HCEC 1CT (cell line): ENCODE measurements at places on chromosomes 16 and 17.

DNA sequence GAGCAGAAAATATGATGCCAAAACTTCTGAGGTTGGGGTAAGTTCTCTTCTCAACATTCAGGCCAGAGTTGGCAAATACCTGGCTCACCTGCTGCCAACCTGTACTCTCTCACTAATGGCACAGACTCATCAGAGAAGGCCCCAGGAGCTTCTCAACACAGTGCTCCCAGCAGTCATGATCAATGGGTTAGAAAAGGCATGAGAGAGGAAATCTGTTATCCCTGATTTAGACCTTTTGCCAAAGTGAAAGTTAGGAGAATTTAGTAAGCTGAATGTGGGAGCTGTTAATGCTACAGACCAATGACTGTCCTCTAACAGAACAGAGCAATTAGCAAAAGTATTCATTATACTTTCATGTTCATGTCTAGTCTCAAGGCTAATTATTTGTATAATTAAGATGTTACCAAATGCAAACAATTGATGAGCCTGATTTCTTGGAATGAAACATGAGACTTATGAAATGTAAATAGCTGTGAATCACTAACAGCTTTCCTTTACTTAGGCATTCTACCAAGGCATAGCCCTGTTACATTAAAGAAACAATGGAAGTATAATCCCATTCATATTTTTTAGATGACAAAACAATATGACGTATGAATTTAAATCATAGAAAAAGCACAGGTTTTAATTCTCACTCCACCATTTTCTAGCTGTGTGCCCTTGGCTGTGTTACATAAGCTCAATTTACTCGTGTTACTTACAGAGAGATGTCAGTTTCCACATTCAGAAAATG lies 68.7 kb upstream of the MARCHF10 start:
- DNase-seq, result peak; percentile 69

DNA sequence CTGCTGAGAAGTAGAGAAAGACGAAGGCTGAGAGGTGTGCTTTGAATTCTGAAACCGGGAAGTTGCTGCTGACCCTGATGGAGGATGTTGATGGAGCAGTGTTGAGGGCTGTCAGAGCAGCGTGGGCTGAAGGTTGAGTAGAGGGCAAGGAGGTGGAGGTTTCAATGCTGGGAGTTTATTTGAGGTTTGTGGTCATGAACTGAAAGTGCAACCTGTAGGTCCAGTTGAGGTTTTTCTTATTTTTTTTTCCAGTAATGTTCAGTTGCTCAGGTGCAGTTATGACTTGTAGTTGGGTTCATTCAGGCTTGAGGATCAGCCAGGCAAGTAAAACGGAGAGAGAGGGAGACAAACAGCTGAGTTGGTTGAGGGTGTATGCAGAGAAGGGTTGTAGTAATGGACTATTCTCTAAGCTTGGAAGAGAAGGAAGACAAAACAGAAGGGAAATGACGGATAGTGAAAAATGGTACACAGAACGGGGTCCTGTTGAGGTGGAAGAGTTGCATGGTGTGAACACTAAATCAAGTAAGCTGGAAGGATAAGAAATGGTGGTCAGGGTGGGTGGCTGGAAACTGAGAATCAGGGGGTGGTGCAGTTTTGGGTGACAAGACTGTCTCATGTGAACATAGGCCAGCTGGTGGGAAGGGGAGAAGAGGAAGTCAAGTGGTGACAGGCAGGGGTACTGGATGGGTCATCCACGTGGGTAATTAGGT lies 8.7 kb upstream of the UBE2G1 start:
- DNase-seq, result no peak

DNA sequence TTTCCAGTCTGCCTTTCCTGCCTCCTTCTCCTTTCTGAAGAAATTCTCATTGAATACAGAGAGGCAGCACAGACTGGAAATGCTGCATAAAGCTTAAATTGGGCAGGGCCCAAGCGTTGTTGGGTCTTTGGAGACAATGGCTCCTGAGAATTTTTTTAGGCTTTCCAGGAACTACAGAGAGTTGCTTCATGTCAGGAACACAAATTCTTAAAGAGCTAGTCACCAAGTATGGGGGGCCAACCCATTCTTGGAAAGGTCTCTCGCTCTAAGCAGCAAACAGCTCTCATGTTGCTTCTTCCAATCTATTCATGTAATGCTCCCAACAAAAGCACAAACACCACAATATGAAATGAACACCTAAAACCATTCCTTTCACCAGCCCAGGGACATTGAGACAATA lies 6.9 kb downstream of the HNF1B start:
- DNase-seq, result peak; percentile 52

GRCh38 chr16:85735225-85735635 lies 15.7 kb downstream of the C16orf74 start:
- DNase-seq, result no peak

DNA sequence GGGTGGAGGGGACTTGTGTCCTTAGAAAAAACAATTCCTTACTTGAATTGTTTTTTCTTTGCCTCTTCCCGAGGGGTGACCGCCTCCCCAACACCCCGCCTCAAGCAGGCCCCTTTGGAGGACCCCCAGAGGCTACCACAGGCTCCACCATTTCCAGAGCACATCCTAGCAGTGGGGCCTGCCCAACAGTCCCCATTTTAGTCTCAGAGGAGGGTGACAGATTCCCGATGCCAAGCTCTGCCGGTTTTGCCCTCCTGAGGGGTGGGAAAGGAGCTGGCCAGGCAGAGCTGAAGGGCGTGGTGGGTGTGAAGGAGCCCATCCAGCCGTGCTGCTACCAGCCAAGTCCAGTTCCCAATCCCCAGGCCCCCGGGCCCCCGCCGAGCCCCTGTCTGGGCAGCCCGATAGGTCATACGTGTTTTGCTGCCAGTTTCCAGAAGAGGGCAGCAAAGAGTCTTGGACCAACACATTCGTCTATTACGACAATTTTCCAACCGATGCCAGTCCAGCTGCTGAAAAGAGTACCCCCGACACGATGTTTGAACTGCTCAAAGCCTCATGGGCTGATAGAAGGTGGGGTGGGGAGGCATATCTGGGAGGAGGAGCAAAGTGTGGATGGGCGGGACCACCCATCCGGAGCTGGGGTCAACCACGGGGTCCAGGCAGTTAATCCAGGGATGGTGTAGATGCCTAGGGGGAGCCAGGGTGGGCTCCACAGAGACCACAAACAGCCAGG lies 18.8 kb upstream of the GAA start:
- DNase-seq, result peak; percentile 66

DNA sequence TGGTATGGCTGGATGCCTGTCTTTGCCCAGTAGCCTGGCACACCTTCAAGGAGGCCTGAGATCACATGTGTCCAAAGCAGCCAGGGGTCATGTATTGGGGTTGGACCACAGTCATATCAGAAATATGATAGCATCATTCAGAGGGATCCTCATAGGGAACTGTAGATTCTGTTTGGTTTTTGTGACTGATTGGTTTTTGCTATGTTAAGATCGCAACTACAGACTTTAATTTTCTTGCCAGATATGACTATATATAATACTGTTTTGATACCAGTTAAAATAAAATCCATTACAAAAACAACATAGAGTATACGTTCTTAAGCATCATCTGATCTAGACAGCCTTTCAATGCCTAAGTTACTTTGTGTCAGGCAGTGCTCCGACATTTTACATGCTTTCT lies 11.8 kb upstream of the SMPD3 start:
- no peak for DNase-seq

- peak; percentile 9 for DNase-seq
Measured at GRCh38 chr16:30485818-30486436, 13.4 kb downstream of the ITGAL start.

GRCh38 chr17:81179220-81179619 lies 13.2 kb upstream of the AATK start:
- no peak for DNase-seq

- DNase-seq, result no peak
Measured at GRCh38 chr16:73504591-73505575, 457.0 kb upstream of the ZFHX3 start.

- peak; percentile 79 for DNase-seq
Measured at GRCh38 chr16:4474192-4474961, at the start of gene NMRAL1. NMRAL1 (minus strand) TSS chr16:4474625; CDS start chr16:4474132, 493 bp downstream.

DNA sequence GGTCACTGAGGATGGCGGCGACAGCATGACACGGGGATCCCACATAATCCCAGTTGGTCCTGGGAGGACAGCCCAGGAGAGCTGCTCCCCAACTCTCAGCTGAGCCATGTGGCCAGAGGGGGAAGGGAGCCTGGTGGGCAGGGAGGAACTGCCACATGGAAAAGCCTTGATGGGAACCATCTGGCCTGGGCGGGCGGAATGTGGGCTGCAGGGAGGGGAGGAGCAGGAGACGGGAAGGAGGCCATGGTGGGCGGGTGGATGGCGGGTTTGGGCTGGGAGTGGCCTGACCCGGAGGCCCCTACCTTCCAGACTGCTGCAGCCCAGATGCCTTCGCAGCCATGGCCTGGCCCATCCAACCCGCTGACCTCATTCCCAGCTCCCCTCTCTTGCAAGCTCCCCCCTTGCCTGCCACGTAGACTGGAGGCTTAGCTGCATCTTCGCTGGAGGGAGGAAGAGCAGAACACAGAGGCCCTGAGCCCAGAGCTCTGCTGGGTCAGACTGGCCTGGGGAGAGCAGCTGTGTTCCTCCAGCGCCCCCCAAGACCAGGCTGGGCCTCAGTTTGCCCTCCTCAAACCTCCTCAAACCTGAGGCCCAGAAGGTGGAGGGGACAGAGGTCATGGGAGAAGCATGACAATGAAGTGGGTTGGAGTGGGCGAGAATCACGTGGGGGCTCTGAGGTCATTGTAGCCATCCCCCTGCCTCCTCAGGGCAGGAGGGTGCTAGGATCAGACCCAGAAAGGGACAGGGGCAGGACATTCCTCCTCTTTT lies 8.2 kb upstream of the COL1A1 start:
- peak; percentile 100 for DNase-seq

- DNase-seq, result no peak
Measured at GRCh38 chr17:55996826-55997225, 156.4 kb upstream of the ANKFN1 start.

DNA sequence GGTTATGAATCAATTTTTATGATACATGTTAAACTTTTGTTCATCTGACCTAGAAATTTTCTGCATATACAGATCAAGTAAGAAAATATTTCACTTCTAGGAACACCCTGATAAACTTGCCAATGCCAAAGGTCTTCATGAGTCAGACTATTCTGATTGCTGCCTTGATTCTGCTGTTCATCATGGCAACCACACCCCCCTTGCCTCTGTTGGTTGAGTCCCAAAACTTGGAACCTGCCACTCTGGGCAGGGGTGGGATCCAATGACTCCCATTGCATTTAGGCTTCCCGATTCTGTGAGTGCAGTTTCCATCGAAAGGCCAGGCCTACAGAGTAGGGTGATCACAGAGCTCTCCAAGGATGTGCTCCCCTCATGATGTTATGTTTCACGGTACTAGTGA lies 15.8 kb upstream of the TENT4B start:
- DNase-seq, result no peak

DNA sequence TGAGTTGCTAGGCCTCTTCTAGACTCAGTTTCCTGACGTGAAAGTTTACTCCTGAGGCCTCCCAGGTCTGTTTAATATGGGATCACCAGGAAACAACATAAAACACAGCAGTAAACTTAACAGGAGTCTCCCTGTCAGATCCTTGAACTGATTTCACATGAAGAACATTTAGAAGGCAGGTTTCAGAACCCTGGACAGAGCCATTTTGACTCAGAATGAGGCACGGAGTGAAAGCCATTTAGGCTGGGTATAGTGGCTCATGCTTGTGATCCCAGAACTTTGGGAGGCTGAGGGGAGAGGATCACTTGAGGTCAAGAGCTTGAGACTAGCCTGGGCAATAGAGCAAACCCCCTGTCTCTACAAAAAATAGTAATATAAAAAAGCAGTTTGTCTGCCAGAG lies 289.1 kb downstream of the CA10 start:
- no peak for DNase-seq

DNA sequence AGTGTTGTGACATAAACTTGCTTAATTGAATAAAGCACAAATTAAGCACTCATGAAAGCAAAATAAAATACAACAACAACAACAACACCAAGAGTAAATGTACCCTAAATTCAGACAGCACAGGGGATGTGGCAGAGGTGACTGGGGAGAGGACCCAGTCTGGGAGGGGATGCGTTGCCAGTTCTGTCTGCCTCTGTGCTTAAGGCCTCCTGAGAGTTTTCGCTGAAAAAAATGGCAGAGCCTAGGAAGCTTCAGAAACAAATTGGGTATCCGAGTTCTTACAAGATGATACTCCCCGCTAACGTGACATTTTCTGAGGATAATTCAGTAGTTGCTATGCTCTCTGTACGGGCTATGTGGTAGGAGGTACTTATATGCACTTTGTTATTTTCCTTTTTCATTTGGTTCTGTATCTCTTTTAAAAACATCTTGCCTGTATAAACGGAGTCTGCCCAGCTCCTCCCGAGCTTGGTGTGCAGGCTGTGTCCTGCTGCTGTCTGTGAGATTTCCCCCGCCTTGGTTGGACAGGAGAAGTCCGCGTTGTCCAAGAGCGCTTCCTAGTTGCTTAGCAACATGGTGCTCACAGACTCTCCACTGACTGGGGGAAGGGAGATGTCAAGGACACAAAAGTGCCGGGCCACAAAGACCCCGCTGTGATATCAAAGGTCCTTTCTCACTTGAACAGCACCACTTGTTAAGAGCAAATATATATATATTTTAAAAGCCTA lies 134.2 kb upstream of the CPHXL start:
- DNase-seq, result no peak

DNA sequence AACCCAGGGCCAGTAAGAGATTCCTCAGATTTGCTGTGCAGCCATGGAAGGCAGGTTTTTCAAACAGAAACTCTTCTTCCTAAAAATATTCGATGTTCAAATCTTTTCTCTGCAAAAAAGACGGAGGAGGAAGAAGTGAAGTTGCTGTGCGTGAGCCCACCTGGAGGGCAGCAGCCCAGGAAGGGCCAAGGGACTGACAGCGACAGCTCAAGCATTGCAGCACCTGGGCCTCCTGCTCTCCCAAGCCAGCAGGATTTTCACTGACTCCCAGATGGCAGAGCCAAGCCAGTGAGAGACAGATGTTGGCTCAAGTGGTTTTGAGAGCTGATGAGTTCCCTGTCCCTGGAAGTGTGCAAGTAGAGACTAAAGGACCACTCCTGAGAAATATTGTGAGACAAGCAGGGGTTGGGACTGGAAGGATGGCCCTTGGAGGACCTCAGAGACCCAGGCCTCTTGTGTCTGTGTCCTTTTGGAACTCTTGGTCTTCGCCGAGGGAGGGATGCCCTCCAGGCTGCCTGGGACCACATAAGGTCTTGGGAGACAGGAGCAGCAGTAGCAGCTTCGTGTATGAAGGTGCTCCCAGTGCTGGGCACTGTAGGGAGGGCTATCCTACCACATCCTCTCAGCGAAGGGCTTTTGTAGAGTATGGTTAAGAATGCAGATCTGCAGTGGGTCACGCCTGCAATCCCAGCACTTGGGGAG lies 29.3 kb upstream of the TNFRSF13B start:
- DNase-seq, result no peak
